GM13976 (cell line): ENCODE measurements at places on chromosomes 3 and 15.

- DNase-seq = no peak
Measured at GRCh38 chr3:197286678-197287077, 11.7 kb downstream of the DLG1 start.

- DNase-seq = no peak
Measured at GRCh38 chr15:98413933-98414546, 234.3 kb upstream of the IGF1R start.

- DNase-seq = peak; percentile 89
Measured at GRCh38 chr15:52790169-52790708, at the start of gene ONECUT1. ONECUT1 (minus strand) TSS chr15:52790336; CDS start chr15:52789884, 452 bp downstream.

- no peak for DNase-seq
Measured at GRCh38 chr15:56042982-56043980, 49.9 kb upstream of the NEDD4 start.

- peak; percentile 64 for DNase-seq
Measured at GRCh38 chr15:51348688-51349087, 7.2 kb downstream of the GLDN start.

DNA sequence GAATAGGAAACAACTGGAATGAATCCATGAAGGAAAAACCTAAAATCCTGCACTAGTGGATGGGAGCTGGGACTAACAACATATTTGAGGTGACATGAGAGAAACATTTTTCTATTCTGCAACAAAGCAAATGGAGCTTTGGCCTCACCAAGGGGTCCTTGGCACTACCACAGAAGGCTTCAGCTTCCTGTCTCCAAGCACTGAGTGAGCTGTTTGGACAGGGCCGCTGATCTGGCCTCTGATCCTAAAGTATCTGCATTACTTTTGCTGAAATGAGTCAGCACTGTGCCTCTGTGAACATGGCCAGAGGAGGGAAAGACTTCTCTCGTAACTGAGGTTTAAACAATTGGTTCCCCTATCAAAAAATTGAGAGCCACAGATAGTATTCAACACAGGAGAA, 9.0 kb downstream of the ARPP21 start:
- no peak for DNase-seq

DNA sequence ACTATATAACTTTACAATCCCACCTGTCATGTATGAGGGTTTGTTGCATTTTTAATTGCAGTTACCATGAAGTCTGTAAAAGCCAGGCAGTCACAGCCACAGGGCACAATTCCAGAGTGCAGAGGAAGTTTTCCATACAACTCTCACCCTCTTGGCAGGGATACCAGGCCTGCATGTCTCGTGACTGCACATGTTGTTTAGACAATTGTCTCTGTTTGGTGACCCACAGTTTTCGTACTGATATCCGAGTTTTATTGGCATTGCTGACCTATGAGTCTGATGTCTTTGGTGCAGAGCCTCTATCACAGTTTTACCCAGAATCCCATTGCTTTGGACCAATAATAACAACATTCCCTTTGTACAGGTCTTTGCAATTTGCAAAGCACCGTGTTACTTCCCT, 24.9 kb upstream of the MYZAP start:
- DNase-seq = no peak

- DNase-seq = no peak
Measured at GRCh38 chr3:119420196-119420595, 43.2 kb downstream of the TMEM39A start.

DNA sequence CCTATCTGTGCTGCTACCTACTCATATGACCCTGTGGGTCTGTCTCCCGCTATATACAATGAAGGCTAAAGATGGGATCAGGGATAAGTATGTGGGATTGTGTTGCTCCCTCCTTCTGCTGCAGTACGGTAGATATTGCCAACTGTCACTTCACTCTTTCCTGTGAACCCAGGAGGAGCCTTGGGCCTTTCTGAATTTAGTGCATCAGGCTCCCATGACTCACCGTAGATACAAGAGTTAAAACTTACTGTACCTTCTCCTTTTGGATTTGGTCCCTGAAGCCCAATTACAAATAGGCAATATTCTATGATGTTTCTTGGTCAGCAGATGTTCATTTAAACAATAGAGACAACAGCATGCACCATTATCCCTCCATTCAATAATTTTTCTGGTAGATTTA, 27.4 kb downstream of the MITF start:
- DNase-seq = no peak

DNA sequence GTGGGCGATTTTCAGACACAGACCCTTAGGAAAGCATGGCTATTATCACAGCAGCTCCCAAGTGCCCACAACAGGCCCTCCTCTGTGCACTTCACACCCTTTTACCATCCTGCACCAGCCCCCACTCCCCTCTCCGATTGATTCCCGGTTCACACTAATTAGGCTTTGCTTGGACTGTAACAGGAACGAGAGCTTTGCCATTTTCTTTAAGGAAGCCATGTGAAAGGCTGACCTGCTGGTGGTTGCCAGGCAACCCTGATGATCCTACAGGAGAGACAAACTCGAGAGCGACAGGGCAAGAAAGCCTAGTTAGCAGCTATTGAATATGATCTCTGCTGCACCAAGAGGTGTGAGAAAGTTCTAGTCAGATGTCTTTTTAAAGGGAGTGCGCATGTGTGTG, 28.2 kb upstream of the DET1 start:
- no peak for DNase-seq

DNA sequence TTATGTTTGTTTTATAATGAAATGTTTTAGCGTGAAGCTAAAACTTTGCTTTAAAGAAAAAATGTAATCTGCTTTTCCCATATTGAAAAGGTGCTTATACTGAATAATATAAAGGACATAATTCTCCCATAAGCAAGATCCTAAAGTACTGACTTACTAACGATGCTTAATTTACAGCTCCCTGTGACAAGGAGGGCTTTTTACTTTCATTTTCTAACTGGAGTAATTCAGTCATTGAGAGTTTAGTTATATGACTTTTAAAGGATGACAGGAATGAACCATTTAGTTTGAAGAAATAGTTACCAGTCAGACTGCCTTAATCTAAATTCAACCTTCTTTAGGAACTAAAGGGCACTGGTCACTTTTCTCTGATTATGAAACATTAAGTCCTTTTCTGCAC, 19.3 kb upstream of the ZPLD1 start:
- no peak for DNase-seq

DNA sequence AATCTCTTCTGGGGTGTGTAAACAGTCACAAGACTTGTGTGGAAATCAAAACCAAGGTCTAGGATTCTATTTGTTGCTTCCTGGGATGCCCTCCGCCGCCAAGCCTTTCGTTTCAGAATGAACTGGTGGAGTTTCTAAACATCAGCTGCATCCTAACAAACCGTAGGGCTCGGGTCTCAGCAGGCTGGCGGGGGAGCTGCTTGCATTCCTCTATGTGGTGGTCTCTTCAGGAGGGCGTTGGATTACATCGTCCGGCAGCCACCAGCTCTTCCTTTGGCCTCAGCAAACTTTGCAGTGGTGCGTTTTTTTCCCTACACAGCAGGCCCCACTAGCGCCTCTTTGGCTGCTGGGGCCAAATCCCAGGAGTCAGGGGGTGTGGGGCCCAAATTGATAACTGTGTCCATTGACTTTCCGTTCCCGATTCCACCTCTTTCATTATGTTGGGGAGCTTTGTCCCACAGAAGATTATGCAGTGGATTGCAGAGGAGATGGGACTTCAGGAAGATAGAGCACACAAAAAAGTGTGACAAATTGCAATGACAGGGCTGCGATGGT, 390.0 kb upstream of the NR2F2 start:
- no peak for DNase-seq

DNA sequence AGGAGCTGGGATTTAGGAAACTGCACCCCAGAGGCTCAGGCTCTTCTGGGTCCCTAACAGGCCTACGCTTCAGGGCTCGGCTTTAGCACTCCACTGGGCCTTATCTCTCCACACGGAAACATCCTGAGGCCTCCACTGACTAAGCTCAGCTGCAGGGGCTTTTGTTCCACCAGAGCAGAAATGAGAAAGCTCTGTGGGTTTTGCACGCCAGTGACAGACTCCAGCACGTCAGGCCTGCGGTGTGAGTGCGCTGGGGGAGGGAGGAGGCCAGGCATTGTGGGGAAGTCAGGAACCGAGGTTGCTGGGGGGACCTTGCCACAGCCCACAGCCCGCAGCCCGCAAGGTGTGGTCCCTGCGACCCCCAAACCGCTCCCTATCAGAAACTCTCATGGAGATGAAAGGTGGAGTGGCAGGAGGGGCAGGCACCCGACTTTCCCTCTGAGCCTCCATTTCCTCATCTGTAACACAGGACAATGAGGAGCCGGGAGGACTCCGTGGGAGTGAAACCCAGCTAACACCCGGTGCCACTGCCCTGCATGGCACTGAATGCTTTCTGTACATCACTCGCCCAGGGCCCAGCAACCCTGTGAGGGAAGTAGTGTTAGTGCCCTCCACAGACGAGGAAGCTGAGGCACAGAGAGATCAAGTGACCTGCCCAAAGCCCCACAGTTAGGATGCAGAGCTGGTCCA, 106.5 kb downstream of the TPRA1 start:
- peak; percentile 84 for DNase-seq

DNA sequence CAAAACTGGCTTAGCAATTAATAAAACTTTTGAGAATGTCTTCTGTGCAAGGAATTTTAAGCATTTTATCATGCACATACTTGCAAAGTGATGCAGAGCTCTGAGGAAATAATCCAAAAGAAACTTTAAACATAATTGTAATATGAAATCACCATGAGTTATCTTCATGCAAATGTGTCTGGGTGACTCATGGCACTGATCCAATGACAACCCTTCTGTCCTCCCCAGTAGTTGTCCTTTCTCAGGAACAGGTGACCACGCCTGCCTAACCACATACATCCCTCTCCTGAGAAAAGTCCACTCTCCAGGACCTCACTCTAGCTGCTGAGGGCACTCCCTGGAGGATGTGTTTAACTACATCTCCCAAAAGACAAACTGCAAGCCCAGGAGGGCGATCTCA, 530.6 kb upstream of the IL12A start:
- DNase-seq = no peak

DNA sequence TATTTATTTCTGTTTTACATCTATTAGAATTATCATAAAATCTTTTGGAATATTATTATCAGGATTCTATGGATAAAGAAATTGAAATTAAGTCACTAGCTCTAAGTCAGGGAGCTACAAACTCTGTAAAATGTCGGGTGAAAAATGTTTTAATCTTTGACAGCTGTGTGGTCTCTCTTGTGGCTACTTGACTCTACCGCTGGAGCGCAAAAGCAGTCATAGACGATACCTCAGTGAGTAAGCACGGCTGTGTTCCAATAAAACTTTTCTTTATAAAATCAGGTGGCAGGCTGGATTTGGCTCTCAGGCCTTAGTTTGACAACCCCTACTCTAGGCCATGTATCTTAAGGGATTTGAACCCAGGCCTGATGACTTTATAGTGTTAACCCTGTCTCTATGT, 88.5 kb upstream of the PFN2 start:
- no peak for DNase-seq

- peak; percentile 38 for DNase-seq
Measured at GRCh38 chr15:22810033-22810852, 23.8 kb downstream of the NIPA1 start.

- peak; percentile 60 for DNase-seq
Measured at GRCh38 chr3:4776399-4776979, 202.7 kb upstream of the BHLHE40 start.

DNA sequence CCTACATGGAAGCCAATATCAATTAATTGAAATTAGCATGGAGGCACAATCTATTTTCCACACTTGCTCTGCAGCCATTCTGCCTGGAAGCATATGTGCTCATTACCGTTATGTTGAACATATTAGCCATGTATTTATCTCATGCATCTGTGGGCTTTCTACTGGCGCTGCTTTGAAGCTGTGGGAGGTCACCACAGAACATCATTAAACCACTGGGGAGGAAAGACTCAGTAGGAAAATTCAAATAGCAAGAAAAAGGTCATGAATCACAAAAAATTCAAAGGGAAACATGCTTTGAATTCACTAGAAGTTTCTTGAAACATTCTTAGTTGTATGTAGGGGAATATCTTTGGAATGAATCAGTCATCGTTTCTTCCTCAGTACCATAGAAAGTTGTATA, 652.5 kb downstream of the EDEM1 start:
- DNase-seq = no peak

DNA sequence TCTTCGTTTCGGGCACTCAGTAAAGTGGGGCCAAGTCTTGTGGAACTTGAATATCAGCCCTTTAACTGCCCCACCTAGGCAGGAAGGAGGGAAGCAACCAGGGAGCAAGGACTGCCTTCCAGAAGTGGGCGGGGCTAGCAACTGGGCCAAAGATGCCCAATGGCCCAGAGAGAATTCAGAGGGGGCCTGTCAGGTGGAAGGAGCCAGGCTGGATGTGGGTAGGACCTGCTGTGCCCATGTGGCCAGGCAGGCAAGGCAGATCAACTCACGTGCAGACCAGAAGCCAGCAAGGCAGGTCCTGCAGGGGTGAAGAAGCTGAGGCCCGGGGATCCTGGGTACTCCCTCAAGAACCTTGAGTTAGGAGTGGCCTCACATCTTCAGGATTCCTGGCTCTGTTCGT, 5.5 kb downstream of the MAP6D1 start:
- no peak for DNase-seq

GRCh38 chr3:138125548-138126221, 6.5 kb downstream of the A4GNT start:
- DNase-seq = no peak

- no peak for DNase-seq
Measured at GRCh38 chr3:99330281-99330680, 308.1 kb upstream of the COL8A1 start.

GRCh38 chr15:89362203-89363101, 27.8 kb upstream of the POLG start:
- no peak for DNase-seq

GRCh38 chr3:45976191-45977091, 19.2 kb downstream of the FYCO1 start:
- no peak for DNase-seq

DNA sequence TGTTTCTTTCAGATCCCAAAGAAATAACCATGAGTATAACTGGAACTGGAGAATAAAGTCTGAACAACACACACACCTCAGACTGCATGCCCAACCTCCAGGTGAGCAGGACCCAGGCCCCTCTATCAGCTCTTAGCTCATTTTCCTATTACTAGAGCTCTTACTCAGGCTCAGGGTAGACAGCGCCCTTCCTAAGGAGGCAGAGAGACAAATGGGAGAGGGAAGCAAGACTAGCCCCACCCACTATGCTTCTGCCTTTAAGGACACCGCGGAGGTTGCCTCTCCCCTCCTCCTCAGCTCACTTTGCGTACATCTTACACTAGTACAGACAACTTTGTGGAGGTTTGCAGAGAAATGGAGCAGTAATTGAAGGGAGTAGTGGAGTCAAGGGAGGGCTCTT, 44.0 kb upstream of the GLCE start:
- DNase-seq = no peak

GRCh38 chr3:181782306-181782954, 70.7 kb downstream of the SOX2 start:
- DNase-seq = no peak

DNA sequence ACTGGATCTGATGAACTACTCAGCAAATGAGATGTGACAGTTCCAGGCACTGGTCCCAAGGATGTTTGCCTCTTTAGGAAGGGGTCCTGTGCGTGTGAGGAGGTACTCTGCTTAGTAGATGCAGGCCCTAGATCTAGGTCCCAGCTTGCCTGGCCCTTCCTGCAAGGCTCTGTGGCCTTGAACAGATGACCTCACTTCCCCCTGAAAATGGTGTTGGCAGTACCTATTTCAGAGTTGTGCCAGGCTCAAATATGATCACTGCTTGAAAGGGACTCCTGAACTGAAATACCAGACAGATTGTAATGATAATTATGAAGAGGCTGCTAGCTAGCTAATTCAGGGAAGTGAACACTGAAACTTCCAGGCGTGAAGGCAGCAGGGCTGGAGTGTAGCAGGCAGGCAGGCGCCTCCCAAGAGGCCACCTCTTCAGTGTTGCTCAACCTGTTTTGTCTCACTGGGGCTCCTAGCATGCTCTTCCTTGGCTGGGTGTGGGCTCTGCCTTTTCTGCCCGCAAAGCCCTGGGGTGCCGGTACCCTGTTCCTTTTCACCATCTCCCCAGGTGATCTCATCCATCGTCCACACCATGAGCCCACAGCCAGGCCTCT, 24.1 kb upstream of the CPNE9 start:
- DNase-seq = no peak
